ENCODE measurements at places on chromosomes 12 and 14.

GRCh38 chr12:18723752-18724151 is 14.1 kb downstream of the PLCZ1 start:
- no peak for DNase-seq

DNA sequence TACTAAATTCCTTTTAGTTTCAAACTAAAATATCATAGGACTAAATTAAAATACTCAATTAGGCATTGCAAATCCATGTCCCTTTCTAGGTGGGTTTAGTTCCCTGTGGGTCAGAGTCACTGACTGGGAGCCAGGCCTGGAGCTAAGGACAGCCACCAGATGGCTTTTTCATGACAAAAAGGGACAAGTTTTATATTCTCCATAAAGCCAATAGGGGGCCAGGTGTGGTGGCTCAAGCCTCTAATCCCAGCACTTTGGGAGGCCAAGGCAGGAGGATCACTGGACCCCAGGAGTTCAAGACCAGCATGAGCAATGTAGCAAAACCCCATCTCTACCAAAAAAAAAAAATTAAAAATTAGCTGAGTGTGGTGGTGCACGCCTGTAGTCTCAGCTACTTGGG is 35.4 kb upstream of the EIF5 start:
- no peak for DNase-seq

GRCh38 chr14:98551028-98551427 is 721.0 kb downstream of the BCL11B start:
- no peak for DNase-seq

DNA sequence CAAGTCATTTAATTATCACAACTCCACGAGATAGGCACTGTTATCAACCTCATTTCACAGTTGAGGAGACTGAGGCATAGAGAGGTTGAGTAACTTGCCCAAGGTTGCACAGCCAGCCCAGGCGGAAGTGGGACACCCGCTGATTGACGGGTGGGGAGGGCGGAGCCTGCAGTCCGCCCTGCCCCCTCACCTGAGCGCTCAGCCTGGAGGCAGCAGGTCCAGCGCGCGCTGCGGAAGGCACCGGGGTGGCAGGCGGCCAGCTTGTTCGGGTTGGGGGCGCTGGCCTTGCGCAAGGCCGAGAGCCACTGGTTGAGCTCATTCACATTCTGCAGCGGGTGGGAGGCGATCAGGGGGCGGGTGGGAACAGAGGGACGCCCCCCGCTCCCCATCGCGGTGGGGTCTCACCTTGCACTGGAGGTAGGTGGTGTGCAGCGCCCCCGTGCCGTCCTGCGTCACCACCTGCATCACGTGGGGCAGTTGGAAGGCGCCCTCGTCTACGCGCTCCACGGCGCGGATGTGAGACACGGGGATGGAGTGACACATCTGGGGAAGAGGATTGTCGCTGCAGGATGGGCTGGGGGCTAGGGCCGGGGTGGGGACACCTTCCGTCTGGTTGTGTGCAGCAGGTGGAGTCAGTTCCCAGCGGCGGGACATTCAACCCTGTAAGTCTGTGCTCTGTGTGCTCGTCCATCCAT is 31.7 kb downstream of the RASAL1 start:
- no peak for DNase-seq

- DNase-seq = no peak
Observed at GRCh38 chr12:103830730-103831320, 10.2 kb downstream of the NT5DC3 start.

GRCh38 chr12:1811281-1811947 is 9.0 kb upstream of the LRTM2 start:
- DNase-seq = no peak

DNA sequence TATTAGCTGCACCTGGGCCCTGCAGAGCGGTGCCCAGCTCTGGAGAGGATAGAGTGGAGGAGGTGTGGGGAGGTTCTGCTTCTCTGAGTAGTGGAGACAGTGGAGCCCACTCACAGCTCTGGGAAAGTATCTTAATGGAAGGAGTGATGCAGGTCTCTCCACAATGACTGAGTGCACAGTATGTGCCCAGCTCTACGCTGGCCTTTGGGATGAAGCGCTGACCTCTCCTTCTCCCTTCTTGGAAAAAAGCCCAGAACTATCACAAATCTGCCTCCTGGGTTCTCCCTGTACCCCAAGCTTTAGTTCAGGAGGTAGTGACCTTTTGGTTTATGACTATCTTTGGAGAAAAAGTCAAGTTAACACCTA is 495 bp upstream of the KRT3 start:
- no peak for DNase-seq

- DNase-seq = peak; percentile 38
Observed at GRCh38 chr14:91919814-91920213, 27.7 kb downstream of the FBLN5 start.

Measured in myocyte (in vitro differentiated cells).